ENCODE measurements at places on chromosomes 3 and 15.

- DNase-seq = no peak
Measured at GRCh38 chr15:91070872-91071271, 29.2 kb upstream of the SV2B start.

GRCh38 chr3:186320862-186321568, 41.0 kb downstream of the DGKG start:
- DNase-seq = no peak

DNA sequence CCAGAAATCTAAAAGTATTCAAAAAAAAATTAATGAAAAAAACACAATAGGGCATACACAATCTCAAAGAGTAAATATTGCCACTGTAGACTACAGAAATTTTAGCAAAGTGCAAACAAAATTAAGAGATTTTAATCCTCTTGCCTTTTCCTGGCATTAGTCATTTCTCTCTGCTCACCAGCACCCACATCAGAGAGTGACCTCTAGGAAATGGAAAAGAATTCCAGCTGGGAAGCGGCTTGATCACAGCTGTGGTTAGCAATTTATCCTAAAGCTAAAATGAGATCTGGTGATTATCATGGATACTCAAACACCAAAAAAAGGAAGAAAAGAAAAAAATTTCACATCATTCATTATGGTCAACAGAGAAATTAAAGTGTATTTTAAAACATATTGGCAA, 7.5 kb downstream of the CSNK1G1 start:
- DNase-seq = no peak

DNA sequence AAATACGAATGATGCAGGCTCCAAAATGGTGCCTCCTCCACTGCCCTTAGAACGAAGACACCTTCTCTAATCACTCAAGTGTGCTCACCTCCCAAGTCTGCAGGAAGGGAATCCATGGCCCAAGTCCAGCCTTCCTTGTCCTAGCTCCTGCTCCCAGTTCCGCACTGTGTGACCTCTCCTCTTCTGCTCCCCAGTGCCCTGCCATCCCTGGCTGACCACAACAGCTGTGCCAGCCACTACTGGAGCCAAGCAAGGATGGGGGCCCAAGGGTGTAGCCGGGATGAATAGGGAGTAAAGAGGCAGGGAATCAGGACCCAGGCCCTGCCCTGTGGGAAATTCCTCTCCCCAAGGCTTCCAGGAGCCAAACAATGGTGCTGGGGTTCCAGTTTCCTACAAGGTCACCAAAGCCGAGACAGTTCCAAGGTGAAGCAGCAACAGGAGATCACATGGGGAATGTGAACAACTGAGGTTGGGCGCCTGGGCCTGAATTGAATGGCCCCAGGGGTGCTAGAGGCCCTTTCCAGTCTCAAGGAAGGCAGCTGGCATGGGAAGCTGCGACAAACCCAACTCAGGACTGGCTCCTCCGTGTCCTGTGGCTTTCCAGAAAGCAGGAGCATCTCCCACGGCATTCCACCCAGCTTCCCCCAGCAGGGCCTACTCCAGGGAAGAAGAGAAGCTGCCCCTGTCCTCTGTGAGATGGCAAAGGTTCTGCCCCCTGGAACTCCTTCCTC, 20.2 kb downstream of the SEMA7A start:
- DNase-seq = no peak

- peak; percentile 5 for DNase-seq
Measured at GRCh38 chr3:79367066-79367465, 400.7 kb downstream of the ROBO1 start.

DNA sequence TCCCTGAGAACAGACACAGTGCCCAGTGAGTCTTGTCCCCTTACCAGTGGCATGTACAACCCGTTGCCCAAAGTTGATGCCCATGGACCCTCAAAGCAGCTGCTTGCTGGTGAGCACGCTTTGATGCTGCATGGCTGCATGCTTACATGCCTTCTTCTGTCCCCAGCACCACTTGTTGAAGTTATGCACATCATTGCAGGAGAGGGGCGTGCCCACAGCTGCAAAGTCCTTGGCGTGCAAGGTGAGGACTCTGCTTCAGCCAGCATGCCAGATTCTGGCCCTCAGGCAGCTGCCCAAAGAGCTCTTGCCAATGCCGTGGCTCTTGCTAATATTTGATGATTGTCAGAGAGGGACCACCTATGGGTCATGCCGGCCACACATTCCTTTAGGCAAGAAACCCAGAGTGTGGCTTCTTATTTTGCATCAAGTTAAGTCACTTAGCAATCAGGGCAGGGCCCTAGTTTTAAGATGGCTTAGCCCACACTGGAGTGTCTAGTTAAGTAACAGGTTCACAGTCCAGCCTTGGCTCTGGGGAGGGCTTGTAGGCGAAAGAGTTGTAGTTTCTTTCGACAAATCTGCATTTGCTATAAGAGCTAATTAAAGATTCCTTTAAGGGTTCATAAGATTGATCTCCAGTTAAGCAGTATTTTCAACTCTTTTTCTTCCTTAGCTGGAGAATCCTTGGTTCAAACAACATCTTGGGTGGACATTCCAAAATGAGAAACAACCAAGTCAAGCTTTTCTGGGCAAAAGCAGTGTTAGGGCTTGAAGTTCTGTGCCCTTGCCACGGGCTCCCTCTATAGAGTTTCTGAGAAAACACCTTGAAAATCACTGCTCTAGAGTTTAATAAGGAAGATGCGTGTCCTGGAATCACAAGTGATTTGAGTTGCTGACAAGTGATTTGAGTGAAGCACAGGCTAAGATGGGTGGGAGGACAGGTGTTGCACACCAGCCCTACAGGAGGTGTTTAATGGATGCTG, 128.6 kb downstream of the SLCO3A1 start:
- DNase-seq = no peak

- DNase-seq = no peak
Measured at GRCh38 chr3:151307583-151308488, 8.8 kb downstream of the GPR87 start.
